CD8-positive, alpha-beta T cell (primary cell): ENCODE measurements at places on chromosomes 16 and 17. TPM values are rescaled to one million over a fixed set of nuclear protein-coding genes. Genes with fewer than 3 reads are reported as not detected.
A peak's percentile ranks its signal among the peaks of the same experiment; 100 is the strongest.

The NPIPB6 gene
- 2.0 TPM for total RNA-seq

The GPR139 gene
- total RNA-seq = not detected

GRCh38 chr17:47937941-47938340 lies 3.4 kb upstream of the PNPO start:
- no peak for DNase-seq

DNA sequence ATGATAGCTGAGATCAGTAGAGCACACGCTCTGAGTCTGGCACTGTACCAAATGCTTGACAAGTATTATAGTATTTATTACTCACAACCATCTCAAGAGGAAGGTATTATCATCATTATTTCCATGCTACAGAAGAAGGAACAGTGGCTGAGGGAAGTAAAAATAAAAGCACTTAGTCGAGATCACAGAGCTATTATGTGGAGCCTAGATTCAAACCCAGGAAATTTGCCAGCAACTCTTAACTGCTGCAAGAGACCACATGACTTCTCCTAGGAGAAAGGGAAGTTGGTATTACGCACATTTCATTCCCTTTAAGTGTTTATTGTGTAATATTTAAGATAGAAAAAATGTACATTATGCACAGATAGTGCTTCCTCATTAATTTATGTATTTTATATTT lies 1.0 kb upstream of the RHOT1 start:
- DNase-seq = no peak

The CACNG1 gene
- not detected for total RNA-seq

The SLC38A8 gene
- total RNA-seq = not detected

DNA sequence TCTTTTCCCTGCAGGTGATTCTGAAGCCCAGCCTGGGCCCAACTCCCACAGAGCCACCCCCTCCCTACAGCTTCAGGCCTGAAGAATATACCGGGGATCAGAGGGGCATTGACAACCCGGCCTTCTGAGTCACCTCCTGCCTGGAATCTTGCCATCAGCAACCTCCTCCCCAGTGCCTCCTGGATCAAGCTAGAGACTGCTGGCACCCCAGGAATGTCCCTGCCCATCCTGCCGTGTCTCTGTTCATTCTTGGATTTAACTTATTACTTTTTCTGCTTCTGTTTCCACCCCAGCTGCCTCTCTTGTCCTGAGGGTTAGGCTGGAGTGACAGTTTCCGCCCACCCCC lies 4.9 kb downstream of the TMEM92 start:
- no peak for DNase-seq

The CACNA1G gene
- total RNA-seq = not detected

GRCh38 chr16:324451-325334 lies 27.8 kb downstream of the AXIN1 start:
- DNase-seq = peak; percentile 81

DNA sequence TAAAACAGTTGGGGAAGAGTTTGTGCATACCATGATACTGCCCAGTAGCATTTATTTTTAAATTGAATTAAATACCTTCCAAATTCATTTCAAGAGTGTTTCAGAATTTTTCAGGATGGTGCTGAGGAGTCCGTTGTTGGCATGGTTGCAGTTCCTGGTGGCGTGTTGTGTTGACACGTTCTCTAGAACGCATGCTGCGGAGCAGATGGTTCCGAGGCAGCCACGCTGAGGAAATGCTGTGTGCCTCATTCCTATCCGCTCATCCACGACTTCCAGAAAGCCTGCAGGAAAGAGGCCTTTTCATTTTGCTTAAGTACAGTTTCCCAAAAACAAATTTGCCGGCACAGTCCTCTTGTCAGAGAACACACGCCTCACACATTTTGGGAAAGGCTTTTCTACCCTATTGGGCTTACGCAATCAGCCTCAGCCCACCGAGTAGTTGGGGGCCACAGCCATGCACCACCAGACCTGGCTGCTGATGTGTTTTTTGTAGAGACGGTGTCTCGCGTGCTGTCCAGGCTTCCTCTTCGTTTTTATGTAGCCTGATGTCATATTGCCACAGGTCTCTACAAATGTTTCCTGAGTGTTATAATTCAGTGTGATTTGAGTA lies 32.1 kb upstream of the IL17C start:
- DNase-seq = no peak

DNA sequence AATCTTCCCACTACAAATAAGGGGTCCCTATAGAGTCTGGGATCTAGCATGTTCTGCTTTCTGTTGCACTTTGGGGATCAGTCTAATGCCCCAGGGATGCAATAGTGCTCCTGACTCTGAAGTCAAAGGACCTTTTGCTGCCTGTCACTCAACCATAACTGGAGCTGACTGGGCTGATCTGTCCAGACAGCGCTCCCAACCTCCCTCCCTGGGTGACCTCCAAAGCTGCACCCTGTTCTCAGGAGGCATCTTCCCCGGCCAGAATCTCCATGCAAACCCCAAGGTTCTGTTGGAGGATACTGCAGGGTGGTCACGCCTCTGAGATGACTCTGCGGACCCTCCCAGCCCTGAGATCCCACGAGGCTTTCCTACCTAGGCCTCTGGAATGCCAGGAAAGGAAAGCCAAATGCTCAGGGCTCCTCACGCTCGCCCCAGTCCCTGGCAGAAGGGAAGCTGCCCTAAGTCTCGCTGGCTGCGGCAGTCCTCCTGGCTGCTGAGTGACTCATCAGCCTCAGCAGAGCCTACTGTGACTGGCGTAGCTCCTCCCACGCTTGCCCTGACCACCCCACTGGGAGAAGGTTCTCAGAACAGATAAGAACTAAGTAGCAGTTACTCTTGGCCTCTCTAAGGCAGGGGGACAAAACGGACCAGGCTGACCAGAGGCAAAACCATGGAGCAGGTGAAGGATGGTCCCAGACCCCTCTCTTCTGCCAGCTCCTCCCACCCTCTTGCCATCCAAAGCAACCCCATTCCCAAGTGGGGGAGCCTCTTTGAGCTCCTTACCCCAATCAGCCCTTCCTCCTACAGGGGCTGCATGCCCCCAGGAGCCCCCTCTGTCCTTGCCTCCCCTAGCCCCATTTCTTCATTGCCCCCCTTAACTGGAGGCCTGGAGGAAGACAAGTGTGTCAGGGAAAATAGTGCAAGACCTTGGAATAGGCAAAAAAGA lies 124.1 kb upstream of the TNRC6C start:
- peak; percentile 82 for DNase-seq

DNA sequence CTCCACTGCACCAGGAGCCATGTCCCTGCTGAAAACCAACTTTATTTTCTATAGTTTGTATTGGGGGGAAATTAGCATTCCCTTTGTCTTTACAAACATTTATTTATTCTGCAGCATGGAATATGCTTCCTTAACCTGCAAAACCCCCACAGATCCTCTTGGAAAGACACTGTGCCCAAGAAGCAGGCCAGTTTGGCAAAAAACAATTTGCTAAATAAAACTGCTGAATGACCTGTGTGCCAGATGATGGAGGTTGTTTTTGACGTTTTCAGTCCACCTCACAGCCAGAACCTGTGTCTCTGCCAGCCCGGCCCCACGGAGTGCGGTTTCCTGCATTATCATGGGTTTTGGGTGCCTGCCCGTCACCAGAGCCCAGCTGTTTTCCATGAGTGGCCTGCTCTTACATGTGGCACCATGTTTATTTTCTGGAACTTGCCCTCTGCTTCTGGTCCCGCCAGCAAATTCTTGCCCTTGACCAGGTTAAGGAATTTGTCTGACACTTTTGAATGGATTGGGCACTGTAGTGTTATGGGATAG lies 26.4 kb downstream of the ORC6 start:
- DNase-seq = no peak

GRCh38 chr17:71900621-71901229 lies 220.1 kb upstream of the SOX9 start:
- DNase-seq = no peak

- no peak for DNase-seq
These were observed 2.1 kb downstream of the NMT1 start for GRCh38 chr17:45063198-45063597.

DNA sequence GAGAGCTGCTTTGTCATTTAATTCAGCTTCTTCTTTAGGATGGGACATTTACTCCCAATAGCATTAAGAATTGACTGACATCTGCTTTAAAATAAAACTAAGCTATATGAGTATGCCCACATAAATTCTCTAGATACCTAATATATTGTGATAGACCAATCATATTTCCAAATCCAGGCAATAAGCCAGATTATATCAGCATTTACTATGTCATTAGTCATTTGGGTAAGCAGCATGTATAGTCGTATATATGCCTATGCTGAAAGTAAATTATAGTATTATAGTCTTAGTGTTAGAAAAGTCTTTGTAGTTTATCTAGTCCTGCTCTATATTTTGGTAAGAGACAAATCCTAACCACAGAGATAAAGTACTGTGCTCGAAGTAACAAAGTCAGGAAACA lies 958.1 kb downstream of the KCNJ2 start:
- no peak for DNase-seq

The HBQ1 gene
- not detected for total RNA-seq

DNA sequence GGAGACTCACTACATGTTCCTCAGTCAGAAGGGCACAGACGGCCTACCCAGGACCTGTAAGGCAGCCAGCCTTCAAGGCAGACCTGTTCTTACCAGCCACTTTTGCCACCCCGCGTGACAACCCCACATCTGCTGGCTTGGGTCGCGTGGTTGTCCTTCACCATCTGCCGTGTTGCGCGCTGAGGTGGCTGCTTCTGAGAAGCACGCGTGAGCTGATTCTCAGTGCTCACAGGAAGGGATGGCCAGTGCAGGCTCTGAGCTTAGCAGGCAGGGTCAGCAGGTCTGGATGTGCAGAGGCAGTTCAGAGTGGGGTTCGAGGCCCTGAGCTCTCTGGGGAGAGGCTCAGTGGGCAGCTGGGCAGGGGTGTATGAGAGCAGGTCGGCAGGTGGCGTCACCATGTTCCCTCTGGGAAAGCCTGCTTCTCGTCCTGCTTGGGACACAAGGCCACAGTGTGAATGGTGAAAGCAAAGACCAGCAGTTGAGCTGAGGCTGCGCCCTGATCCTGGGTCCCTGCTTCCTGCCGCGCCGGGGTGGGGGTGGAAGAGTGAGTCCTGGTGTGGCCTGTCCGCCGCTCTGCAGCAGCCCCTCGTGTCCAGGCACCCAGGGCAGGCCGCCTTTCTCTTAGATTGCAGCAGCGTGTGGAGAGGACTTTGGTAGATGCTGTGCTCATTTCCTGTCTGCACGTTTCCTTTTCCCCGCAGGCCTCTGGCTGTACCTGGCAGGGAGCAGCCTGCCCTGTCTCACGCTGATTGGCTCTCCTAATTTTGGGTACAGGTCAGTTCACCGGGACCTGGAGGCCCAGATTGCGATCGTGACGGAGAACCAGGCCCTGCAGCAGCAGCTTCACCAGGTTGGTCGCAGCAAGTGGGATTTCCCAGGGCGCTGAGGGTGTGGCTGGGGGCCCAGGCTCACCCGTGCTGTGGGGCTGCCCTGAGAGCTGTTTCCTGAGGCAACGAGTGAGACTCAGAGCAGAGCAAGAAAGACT lies 36.0 kb downstream of the PGS1 start:
- peak; percentile 48 for DNase-seq

DNA sequence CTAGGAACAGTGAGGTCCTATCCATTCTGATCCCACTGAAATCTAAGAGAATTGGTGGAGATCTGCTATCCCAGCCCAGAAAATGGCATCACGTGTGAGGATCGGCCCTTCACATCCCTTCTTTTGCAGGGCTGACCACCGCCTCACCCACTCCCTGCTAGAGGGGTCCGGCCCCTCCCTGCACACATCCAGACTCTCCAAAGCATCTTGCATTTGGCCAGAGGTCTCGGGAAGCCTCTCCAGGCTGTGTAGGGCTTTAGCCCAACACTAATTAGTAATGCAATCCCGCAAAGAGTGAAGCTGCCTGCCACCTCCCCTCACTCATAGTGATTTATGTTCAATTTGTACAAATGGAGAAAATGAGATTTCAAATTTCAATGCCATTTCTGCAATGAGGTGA lies 434.4 kb upstream of the ZFHX3 start:
- no peak for DNase-seq

GRCh38 chr16:11650641-11651591 lies 17.3 kb upstream of the SNN start:
- DNase-seq = no peak

The RAB40C gene
- total RNA-seq = 3.9 TPM
